T-helper 1 cell (primary cell): ENCODE measurements at places on chromosomes 5 and 9.

DNA sequence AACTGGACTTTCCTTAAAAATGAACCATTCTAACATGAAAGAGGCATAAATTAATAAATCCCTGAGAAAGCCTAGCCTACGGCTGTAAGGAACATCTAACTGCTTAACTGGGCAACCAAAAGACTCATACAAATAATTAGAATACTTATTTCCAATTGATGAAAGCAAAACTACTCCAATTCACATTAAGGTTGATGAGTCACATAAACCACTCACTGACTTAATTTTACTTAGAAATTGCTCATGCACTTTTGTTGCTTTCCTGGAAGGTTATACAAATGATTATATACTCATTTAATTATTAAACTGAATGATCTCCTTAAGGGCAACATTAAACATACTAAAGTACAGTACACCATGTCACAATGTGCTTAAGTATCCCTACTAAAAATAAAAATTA is 101.9 kb downstream of the NFIB start:
- no peak for DNase-seq

DNA sequence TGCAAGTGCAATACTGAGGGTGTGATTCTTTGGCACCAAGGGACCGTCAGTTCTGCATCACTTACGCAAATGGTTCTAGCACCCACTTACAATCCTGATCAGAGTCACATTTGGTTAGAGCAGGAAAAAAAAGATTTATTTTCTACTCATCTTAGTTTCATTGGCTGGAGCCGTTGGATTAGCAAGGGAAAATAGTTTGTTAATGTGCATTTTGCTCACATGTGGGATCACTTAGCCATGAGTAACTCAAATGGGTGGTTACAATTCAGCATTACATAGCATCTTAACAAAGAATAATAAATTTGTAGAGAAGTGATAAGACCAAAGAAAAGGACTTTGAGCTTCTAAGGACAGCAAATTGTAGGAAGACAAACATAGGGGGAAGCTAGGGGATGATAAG is 216.9 kb downstream of the AUH start:
- DNase-seq, result no peak

DNA sequence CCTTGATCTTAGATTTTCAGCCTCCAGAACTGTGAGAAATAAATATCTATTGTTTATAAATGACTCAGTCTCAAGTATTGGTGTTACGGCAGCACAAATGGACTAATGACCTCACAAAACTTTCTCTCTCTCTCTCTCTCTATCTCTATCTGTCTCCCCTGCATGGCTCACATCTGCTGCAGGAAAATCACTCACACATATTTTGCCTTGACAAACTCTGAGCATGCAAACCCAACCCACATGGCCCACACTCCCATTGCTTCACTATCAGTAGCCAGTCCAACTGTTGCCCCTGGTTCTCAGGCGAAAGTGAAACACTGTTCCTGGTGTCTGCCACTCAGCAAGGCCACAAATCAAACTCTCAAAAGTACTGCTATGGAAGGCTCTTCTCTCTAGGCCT is 66.4 kb upstream of the PIK3R1 start:
- DNase-seq, result no peak

DNA sequence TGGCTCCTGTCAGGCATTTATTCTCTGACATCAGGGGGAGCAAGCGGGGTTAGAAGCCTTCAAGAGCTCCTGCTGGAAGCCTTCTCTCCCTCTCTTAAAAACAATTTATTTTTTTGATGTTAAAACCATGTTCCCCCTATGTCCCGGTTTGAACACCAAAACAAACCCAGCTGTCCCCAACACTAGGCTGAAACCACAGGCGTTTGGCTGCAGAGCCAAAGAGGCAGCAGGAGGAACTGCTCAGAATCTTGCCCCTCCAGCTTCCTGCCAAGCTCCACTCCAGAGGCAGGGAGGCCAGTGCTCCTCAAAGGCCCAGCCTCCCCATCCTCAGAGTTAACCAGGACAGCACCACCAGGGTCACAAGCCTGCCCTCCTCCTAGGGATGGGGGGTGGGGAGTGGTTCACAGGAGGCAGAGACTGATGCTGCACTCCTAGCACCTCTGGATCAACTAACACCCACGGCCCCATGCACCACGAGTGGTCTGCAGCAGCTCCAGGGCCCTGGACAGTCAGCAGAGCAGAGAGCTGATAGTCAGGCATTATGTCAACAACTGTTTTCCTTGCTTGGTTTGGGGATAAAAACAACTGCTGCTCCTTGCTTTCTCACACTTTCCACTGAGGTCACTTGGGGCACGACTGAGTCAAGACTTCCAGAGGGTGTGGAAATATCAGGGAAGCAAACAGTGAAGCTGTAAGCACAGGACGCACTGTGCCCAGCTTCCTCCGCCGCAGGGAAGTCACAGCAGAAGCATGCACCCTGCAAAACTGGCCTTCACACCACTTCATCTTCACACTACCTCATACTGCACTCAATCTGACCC is 96.5 kb upstream of the ADRA1B start:
- DNase-seq, result no peak

DNA sequence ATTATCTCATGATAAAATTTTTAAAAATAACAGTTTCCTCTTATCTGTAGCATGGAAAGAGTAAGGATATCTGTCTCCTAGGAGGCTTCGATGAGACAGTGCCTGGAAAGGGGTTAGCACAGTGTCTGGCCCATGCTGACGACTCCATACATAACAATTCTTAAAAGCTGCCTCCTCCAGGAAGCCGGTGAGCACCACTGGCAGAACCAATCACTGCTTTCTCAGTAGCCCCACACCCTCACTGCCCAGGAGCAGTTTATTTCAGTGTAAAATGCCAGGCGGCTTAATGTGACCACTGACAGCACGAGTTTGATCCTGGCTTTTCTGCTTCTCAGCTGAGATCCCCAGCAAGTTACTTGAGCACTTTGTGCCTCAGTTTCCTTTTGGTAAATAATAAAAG is 1.2 kb upstream of the NIPAL4 start:
- no peak for DNase-seq

- DNase-seq, result no peak
Measured at GRCh38 chr9:134602547-134603362, 38.8 kb upstream of the COL5A1 start.

DNA sequence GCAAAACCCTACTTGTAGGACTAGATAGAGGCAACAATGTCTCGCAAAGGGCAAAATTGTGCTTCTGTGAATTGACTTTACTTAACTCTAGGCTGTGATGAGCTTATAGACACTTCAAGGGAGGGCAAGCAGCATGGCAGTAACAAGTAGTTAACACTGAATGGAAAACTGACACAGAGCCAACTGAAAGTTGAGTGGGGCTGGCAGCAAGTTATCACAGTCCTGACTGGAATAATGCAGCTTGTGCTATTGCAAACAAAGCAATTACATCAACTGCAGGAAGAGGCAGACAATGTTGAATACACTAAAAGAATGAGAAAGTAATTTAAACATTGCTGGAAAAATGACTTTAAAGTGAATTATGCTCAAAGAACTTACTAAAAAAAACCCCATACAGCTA is 62.2 kb downstream of the RNF38 start:
- no peak for DNase-seq
